ENCODE measurements at places on chromosomes 2 and 18.

- no peak for DNase-seq
These were observed 39.4 kb upstream of the ITGB6 start for GRCh38 chr2:160239436-160239835.

- no peak for DNase-seq
These were observed 184.1 kb upstream of the FN1 start for GRCh38 chr2:215619989-215620388.

- DNase-seq, result no peak
These were observed 16.4 kb upstream of the HNMT start for GRCh38 chr2:137947728-137948336.

GRCh38 chr18:57959278-57959677 lies 84.7 kb upstream of the NEDD4L start:
- peak; percentile 54 for DNase-seq

Measured in osteoblast (primary cell).